ENCODE measurements at places on chromosomes 7 and 10.

- peak; percentile 46 for DNase-seq
Observed at GRCh38 chr10:122286867-122287266, 15.8 kb downstream of the BTBD16 start.

- peak; percentile 60 for DNase-seq
Observed at GRCh38 chr7:79893991-79894390, 240.6 kb upstream of the GNAI1 start.

GRCh38 chr10:77006836-77007511 lies 630.6 kb downstream of the KCNMA1 start:
- DNase-seq: no peak

GRCh38 chr10:87976101-87976743 lies 112.8 kb downstream of the PTEN start:
- peak; percentile 52 for DNase-seq

GRCh38 chr10:133242611-133243356 lies 5.1 kb downstream of the VENTX start:
- DNase-seq: peak; percentile 45

GRCh38 chr7:44392618-44393010 lies 67.2 kb upstream of the CAMK2B start:
- DNase-seq: no peak

- DNase-seq: no peak
Observed at GRCh38 chr7:32872421-32872820, 19.1 kb downstream of the KBTBD2 start.

GRCh38 chr7:43302211-43302711 lies 189.8 kb downstream of the HECW1 start:
- no peak for DNase-seq

- no peak for DNase-seq
Observed at GRCh38 chr7:100875356-100875751, 451 bp downstream of the SRRT start.

DNA sequence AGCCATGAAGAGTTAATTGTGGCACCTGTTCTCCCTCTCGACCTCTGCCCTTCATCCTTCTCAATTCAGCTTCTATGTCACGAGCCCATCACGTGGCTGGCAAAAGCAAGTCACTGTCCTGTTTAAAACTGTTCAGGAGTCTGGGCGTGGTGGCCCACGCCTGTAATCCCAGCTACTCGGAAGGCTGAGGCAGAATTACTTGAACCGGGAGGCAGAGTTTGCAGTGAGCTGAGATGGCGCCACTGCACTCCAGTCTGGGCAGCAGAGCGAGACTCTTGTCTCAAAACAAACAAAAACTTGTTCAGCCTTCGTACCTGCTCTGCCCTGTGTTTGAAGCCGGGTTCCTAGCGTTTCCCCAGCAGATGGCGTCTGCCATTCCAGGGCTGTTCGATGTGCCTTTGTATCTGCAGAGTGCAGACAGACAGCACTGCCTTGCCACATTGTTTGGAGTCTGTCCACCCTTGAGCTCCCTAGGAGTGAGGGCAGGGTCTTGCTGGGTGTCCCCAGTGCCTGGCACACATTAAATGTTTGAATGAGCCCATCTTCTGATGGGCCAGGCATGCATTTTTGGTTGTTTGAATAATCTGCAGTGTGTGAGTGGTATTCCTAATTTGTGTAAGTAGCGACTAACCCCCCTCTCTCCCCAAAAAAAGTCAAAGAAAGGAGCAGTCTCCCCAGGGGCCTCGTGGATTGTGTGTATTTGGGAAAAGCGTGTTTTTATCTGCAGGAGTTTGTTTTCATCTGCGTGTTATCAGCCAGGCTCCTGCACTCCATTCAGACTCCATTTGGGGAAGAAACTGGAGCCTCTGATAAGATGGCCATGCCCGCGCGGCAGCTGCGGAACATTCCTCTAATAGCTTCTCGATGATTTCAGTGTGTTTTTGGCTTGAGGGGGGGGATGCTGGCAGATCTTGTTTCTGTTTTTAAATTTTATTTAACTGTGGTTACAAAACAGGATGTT lies 61.2 kb downstream of the DNAJB6 start:
- peak; percentile 85 for DNase-seq

GRCh38 chr10:95761939-95762492 lies 6.1 kb downstream of the ENTPD1 start:
- DNase-seq: no peak

GRCh38 chr7:134599371-134599770 lies 47.3 kb upstream of the BPGM start:
- DNase-seq: no peak

DNA sequence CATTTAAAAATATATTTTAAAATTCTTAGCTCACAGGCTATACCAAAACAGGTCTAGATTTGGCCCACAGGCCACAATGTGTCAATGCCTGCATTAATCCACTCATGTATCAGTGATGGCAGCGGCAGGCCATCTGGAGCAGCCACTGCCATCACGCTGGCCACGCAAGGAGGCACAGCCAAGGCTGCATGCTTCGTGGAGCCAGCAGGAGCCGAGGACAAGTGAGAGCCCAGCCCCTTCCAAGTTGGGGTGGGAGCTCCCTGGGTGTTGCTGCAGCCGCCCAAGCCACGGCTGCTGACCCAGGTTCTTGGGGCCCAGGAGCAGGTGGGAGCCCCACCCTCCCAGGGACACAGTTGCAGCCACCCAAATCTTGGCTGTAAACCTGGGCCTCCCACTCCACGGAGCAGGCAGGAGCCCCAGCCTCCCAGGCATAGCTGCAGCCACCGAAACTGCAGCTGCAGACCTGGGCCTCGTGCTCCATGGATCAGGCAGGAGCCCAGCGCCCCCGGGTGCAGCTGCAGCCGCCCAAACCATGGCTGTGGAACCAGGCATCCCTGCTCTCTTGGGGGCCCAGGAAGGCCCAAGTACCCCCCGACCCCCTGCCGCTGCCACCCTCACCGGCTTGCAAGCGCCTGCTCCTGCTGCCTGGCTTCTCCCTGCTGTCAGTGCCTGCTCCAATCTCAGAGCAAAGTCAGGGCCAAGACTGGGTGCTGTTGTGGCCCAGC lies 87.3 kb upstream of the CACUL1 start:
- no peak for DNase-seq

DNA sequence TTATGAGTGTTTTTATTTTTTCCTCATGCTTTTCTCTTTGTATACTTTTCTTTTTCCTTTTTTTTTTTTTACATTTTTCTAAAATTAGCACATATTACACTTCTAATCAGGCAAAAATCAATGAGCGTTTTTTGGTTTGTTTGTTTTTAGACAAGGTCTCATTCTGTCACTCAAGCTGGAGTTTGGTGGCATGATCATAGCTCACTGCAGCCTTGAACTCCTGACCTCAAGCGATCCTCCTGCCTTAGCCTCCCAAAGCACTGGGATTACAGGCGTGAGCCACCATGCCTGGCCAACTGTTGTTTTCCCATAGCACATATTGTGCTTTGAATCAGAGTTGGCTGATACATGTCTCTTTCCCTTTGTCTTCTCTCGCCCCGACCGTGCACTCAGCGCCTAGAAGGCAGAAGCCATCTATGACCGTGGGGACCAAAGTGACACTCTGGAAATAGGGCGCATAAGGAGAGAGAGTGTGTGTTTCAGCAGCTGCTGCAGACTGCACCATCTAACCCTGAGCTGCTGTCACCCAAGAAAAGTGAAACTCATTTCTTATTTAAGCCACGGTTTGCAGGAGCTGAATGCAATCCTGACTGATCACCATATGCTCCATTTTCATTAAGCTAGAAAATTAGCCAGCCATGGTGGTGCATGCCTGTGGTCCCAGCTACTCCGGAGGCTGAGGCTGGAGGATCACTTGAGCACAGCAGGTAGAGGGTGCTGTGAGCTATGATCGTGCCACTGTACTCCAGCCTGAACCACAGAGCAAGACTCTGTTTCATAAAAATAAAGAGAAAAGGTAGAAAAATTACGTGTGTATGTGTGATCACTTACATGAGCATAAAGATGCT lies 41.4 kb upstream of the GTF2I start:
- DNase-seq: no peak

DNA sequence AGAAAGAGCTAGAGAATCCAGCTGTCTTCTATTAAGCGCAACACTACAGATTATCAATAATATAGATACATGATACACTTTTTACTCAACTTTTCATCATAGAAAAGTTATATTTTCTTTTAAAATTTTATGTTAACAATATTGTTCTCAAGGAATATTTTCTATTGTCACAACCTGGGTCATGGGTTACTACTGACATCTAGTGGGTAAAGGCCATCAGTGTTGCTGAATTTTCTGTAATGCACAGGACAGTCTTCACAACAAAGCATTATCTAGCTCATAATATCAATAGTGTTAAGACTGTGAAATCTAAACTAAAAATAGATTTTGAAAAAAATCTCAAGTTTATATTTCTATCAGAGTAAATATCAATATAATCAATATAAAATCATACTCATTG lies 209.8 kb downstream of the ZNF33B start:
- peak; percentile 13 for DNase-seq

DNA sequence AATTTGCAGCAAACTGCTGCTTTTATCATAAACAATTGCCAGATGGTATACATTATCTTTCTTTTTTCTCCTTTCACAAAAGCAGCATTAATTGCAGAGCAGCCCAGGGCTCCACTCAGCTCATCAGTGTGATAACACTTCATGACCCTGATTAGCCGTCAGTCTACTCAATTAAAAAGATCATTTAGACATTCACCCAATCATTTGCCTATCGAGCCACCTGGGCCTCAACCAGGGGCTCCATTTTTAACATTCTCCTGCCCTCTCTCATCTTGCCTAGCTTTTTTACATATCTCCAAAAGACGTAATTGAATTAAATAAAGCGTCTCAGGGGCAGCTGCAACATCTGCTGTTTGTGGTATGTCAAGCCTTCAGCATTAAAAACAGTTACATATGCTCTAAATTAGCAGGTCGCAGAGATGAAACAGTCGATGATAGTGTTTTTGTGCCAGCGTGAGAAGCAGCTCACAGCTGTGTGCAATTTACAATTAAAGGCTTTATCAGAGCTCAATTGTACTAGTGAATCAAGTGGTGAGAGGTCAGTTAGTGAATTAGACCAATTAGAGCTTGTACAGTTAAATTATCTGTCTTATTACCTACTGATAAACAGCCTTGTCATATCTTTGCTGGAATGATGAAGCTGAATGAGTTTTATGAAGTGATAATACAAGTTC lies 522.5 kb downstream of the ETV1 start:
- DNase-seq: no peak

GRCh38 chr10:97763947-97764346 lies 7.9 kb downstream of the SFRP5 start:
- DNase-seq: no peak

All from fibroblast of the aortic adventitia (primary cell).